ENCODE measurements at places on chromosomes 2 and 18.

- DNase-seq, result no peak
Measured at GRCh38 chr2:74488643-74489481, 6.0 kb downstream of the TTC31 start.

- no peak for DNase-seq
Measured at GRCh38 chr2:2974982-2975381, 402.6 kb downstream of the EIPR1 start.

DNA sequence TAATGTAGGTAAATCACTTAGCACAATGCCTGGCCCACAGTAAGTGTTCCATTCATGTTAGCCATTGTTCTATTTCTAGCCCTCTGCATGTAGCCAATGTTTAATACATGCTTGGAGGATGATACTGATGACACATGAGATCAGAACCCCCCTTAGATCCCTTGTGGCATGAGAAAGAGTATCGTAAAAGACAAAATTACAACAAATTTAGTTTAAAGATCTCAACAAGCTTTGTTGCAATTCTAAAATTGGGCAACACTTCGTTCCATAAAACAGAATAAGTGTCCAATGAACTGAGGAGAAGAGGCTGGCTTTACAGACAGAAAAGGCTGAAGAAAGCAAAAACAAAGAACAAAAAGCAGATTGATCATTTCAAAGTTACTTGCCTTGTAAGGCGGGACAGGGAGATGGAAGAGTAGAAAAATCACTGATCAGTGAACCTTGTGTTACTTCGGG lies 148.7 kb upstream of the SLC1A4 start:
- DNase-seq, result no peak

DNA sequence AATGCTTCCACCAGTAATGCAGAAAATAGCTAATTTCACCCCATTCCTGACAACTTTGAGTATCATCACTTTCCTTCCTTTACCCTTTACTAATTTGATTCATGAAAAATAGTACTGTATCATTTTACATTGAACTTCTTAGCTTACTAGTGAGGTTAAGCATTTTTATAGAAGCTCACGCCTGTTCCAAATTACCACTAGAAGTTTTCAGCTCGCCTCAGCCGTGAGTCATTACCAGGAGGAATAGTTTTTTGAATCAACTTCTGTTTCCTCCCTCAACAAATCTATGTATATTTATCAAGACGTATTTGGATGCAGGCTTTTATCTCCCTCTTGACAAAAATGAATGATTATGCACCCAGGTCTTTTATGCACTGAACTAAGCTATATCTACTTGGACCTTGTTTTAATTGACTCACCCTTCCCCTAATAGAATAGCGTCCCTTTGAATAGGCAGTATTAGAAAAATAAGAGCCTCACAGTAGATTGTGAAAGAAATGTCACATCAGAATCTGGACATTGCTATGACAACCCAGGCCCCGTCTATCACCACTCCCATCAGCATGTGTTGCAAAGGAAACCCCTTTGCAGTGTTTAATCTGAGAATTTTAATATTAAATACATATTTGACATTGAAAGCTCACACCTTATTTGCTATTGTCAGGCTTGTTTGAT lies 207.4 kb upstream of the NRP2 start:
- no peak for DNase-seq

DNA sequence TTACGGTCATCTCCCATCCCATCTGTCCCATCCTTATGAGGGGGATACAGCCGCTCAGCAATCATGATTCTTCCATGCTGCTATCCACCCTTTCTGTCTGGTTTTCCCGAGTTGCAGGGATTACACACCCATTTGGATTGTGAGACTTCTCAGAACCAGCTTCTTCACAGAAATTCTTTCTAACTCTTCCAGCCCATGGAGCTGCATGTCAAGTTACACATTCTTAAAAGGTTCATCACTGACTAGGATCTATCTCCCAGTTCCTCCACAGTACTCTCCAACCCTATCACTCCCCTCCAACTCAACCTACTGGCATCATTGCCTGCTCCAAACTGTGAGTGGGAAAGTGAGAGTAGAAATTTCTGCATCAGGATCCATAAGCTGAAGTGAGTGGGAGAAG lies 558.2 kb upstream of the TNP1 start:
- no peak for DNase-seq

DNA sequence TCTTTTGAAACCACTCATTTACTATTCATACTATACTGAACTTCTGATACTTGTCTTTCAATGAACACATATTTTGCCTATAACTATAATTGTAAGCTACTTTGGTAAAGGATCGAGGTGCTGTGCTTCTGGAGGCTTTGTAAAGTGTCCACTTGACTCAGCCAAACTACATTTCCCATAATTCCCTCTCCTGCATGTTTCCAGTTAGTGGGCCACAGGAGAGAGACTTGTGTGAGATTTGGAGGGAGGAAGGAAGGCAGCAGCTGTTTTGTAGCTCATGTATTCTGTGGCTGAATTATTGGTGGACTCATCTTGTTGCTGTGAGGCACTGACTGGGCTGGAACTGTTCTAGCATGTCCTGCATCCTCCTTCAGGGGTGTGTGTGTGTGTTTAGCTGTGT lies 328.8 kb downstream of the ARL6IP6 start:
- no peak for DNase-seq

- DNase-seq, result no peak
Measured at GRCh38 chr2:98378196-98378595, 31.9 kb downstream of the CNGA3 start.

- DNase-seq, result no peak
Measured at GRCh38 chr18:6363216-6363615, 51.5 kb downstream of the L3MBTL4 start.

DNA sequence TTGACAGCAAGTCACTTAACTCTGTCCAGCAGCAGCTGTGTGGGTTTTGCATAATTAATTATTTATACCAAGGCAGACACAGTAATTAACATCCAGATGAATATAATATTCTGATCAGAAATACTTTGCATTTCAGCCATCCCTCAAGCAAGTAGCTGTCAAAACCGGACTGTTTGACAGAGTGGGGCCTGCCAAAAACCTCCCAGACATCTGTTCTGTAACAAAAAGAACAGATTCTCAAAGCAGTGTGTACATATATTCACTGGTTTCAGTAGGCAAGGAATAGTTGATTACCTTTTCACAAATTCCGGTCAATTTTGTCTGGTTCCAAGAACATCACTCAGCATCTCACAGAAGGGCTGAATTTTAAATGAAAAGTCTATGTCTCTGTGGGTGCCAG lies 291.6 kb downstream of the CMPK2 start:
- no peak for DNase-seq

DNA sequence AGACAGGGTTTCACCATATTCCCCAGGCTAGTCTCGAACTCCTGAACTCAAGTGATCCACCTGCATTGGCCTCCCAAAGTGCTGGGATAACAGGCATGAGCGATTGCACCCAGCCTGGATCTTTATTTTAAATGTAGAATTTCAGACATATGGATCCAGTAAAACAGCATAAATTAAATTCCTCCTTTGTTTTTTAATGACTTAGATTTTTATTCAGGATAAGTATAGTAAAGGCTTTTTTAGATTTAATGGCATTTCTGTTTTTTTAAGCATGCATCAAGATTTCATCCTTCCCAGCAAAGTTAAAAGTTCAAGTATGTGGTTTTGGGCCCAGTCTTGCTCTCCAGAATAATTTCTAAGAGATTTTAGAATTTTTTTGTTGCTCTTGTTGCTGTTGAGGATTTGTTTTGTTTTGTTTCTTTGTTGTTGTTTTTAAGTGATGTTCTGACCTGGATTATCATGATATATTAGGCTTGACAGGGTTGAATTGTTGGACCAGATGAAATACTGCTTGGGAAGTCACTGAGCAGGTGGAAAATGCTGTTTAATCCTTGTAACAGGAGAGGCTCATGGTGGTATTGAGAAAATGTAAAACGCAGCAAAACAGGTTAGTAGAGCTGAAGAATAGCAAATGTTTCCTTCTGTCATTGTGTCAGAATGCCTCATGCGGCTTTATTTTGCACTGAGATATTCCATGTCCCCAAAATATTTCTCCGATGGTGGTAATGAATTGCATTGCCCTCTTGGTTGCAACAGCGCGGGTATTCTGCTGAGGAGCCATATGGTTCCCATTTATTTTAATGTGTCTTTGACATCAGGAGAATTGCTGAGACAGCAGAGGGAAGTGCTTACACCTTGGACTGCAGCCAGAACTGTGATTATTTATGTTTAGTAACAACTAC lies 147.9 kb downstream of the GALNT3 start:
- DNase-seq, result no peak

DNA sequence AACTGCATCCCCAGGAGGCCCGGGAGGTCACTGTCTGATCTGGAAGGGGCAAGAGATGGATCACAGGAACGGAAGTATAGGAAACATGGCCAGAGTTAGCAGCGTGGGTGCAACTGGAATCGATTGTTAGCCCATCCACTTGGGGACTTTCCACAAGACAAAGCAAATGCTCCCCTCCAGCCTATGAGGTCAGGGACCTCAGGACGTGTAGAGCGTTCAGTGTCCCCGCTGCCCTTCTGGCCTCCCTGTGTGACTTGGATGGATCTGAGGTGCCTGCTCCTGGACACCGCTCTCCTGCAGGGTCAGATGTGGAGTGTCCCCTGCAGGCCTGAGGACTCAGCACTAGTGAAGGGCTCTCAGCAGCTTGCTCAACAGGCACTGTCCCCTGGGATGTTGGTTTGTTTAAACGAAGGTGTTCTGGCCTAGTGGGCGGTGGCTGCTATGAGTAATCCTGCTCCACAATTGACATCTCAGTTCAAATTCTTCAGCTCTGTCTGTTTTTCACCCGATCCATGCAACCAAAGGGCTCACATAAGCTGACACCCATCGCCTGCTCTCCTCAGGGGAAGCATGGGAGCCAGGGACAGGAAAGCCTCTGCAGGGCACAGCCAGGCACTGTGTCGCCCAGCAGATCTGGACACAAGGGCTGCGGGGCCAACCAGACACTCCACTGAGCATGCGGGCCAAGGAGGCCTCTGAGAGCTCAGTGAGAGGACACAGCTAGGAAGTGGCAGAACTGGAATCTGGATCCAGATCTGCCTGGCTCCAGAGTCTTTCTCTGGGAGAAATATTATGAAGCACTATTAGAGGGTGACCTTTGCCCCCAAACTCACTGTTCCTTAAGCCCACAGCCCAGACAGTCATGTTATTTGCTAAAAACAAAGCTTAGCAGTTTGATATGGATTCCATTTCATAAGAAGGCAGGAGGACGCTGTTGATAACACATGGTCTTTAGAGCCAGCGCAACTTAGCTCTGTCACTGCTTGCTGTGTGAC lies 78.5 kb downstream of the RHOB start:
- no peak for DNase-seq

DNA sequence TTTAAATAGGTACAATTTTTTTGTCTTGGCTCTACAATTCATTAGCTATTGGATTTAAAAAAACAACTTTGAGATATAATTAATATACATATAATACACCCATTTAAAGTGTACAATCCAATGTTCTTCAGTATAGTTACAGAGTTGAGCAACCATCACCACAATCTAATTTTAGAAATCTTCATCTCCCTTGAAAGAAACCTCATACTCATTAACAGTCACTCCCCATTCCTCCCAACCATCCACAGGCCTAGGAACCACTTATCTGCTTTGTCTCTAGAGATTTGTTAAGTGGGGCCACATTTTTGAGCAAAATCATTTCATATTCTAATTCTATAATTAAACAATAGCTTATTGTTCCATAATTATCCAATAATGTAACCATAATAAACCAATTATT lies 32.6 kb downstream of the MRPL33 start:
- DNase-seq, result no peak

DNA sequence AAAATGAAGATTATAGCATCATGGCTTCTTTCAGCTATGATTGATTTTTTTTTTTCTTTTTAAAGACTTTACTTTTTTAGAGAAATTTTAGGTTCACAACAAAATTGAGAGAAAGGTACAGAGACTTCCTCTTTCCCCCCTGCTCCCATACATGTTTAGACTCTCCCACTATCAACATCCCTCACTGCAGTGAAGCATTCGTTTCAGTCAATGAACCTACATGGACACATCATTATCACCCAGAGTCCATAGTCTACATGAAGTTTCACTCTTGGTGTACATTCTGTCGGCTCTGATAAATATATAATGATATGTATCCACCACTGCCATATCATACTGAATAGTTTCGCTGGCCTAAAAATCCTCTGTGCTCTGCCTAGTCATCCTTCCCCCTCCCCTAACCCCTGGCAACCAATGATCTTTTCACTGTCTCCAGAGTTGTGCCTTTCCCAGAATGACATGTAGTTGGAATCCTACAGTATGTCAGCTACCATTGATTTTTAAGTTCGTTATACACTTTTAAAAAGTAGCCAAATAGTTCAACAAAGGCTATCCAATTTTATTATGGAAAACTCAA lies 86.8 kb downstream of the GPD2 start:
- no peak for DNase-seq

DNA sequence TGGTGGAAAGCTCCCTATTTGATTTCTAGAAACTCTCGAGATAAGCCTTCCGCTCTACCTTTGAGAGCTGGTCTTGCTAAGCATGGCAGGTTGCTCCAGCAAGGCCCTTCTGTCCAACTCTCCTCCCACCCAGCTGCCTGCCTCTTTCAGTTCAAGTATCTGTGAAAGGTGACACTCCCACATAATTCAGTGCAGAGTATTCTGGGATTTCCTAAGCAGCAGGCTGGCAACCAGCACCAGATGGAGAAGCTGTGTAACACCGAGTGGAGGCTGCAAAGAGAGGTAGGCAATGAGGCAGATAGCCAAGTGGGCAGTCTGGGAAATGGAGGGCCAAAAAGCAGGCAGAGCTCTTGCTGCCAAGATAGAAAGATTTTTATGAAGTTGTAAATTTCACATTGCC lies 88.4 kb upstream of the CAVIN2 start:
- no peak for DNase-seq

- DNase-seq, result no peak
Measured at GRCh38 chr2:181394741-181395437, 62.3 kb upstream of the ITGA4 start.
